ENCODE measurements at places on chromosomes 2 and 18. TPM values are rescaled to one million over a fixed set of nuclear protein-coding genes. Genes with fewer than 3 reads are reported as not detected.

The REG3A gene
- not detected for total RNA-seq

The GRB14 gene
- total RNA-seq: 7.8 TPM

The REG3G gene
- total RNA-seq: 0.66 TPM

The C18orf54 gene
- 3.8 TPM for total RNA-seq

The RAB6D gene
- total RNA-seq: 0.28 TPM

The SERPINB12 gene
- not detected for total RNA-seq

The CRYGC gene
- not detected for total RNA-seq

The GPR39 gene
- total RNA-seq: 0.46 TPM

The ALPP gene
- 1.6 TPM for total RNA-seq

The SH3RF3 gene
- 3.4 TPM for total RNA-seq

The TUBA4A gene
- total RNA-seq: 2.7 TPM

The PLEK gene
- 1.00 TPM for total RNA-seq

The RNF152 gene
- total RNA-seq: 0.86 TPM

The FAM237A gene
- not detected for total RNA-seq

The FAM110C gene
- total RNA-seq: 0.09 TPM

The PSMA8 gene
- total RNA-seq: not detected

The MERTK gene
- total RNA-seq: 2.8 TPM

The SCN7A gene
- total RNA-seq: 0.05 TPM

The RIT2 gene
- 1.3 TPM for total RNA-seq

The KIAA2012 gene
- total RNA-seq: 0.58 TPM

The REG1B gene
- total RNA-seq: not detected

The GLI2 gene
- 0.45 TPM for total RNA-seq

The FRZB gene
- total RNA-seq: 2.9 TPM

The ALLC gene
- total RNA-seq: 0.14 TPM

The MAP3K19 gene
- 0.58 TPM for total RNA-seq

The MYO5B gene
- total RNA-seq: 0.61 TPM

The IL36B gene
- total RNA-seq: not detected
